ENCODE measurements at places on chromosomes 16 and 17.

DNA sequence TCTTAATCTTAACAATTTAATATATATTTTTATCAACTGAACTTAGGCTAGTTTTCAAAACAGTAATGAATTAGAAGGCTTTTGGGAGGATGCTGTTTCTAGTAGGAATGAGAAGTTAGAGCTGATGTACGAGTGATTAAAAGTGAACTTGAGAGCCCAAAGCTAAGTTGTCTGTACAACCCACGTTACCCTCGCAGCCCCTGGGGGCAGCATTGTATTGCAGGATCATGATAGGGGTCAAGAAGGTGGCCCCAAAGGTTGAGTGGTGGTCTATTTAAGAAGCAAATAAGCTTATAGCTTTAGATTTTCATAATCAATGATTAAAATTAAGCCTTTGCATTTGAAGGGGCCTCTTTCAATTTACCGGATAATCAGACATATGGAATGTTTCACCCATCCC lies 33.7 kb upstream of the ALDH3A2 start:
- DNase-seq, result no peak

DNA sequence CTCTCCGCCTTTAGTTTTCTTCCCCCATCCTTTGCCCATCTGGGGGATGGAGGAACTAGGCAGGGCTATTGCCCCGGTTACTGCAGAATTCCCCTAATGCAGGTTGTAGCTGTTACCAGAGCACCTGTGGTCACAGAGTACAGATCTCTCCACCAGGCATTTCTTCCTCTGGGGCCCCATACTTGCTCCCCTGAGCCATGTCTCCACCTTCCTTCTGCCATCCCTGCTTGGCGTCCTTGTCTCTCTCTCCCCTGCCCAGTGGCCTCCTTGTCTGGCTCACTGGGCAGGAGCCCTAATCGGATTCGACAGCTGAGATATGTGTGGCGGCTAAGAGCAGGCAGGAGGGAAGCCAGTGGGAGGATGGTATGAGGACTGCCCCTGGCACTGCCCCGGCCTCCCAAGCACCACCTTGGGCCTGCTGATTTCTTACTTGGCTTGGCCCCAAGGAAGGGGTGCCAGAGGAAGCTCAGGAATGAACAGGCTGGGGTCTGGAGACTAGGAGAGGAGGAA lies 2.0 kb downstream of the RARA start:
- no peak for DNase-seq

DNA sequence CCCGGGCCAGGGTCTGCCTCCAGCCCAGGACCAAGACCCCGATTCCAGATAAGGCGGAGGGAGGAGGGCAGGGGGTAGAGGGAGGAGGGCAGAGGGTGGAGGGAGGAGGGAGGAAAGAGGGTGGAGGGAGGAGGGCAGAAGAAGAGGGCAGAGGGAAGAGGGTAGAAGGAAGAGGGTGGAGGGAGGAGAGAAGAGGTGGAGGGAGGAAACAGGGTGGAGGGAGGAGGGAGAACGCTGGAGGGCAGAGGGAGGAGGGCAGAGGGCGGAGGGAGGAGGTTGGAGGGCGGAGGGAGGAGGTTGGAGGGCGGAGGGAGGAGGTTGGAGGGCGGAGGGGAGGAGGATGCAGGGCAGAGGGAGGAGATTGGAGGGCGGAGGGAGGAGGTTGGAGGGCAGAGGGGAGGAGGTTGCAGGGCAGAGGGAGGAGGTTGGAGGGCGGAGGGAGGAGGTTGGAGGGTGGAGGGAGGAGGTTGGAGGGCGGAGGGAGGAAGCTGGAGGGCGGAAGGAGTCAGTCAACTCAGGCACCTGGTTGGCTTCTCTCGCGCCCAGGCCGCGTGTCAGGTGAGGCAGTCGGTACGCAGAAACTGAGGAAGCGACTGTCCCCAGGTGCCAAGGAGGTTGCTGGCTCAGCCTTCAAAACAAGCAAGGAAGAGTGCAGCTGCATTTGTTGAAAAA lies 65.2 kb downstream of the KLHDC4 start:
- DNase-seq, result no peak

GRCh38 chr16:17607609-17608008 lies 136.8 kb upstream of the XYLT1 start:
- no peak for DNase-seq

DNA sequence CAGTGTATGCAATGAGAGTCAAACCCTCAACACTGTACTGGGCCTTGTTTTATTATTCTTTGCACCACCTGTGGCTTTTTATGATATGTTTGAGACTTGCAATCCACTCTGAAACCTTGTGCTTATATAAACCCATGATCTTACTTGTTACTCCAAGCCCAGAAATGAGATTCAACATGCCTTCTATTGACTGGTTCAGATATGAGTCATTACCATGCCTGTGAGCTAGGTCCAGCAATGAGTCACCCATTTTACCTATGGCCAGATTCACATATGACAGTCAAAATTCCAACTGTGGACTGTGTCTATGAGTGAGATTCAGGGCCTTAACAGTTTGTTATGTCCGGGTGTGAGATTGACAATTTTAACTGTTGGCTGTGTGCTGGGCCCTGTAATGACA lies 1846.1 kb downstream of the TP53TG3F start:
- no peak for DNase-seq

DNA sequence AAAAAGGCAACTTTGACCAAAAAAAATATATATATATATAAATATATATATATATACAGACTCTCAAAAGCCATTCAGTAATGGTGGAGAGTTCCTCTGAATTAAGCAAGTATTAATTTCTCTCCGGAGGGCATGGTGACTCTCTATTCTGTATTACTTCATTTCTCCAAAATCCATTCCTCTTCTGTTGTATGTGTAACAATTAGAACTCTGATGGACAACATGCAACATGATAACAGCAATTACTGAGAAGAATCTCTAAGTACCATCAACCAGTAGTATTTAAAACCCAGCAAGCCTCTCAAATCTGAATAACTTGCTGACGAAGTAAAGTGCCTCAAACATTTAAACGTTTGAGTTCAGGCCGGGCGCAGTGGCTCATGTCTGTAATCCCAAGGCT lies 2.3 kb downstream of the GRB2 start:
- no peak for DNase-seq

DNA sequence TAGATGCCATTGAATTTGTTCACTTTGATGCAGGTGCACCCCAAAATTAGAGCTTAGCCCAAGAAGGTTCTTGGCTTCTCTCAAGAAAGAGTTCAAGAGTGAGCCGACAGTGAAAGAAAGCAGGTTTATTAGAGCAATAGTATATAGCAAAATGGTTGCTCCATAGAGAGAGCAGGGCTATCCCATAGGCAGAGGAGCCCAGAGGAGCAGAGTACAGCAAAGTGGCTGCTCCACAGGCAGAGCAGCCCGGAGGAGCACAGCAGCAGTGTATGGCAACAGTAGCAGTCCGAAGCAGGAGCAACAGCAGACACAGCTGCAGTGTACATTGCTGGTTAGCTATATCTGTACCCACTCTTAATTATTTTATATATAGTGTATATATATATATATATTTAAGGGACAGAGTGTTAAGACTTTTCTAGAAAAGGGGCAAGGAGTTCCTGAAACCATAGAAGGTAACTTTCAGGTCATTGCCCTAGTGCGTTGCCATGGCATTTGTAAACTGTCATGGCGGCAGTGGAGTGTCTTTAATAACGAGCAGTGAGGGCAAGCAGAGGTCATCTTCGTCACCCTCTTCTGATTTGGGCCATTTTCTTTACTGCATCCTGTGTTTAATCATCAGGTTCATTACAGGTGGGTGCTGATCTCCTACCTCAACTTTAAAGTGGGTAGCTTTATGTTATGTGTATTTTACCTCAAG lies 222.7 kb downstream of the CYB561 start:
- DNase-seq, result no peak

GRCh38 chr17:48558057-48558830 lies 13.3 kb upstream of the HOXB2 start:
- DNase-seq, result no peak

DNA sequence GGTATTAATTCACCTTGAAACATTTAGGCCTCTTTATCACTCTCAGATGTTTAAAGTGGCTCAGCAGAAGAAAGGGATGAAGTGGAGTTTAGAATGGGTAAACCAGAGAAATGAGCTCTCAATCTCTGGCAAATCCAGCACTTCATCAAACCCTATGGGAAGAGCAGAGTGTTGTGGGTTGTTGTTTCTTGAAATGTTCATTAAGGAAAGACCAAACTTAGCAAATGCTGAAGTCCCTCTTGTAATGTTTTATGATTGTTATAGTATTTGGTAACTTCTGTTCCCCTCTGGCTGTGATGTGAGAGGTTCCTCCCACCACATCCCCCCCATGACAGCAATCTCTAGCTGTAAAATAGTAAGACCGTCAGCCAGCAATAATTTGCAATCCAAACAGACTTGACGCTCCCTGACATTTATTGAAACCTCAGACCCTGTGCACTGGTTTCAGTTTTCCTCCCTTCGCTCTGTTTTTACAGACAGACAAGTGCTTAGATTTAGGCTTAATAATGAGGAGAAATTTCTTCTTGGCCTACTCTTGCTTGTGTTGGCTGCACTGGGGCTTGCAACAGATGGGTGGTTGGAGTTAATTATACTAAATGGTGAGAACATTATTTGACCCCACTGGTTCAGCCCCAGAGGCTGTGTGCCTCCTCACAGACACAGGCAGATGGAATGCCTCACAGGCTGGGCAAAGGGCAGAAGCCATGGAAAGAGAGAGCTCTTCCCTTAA lies 609.4 kb upstream of the SOX9 start:
- DNase-seq, result no peak

- no peak for DNase-seq
Measured at GRCh38 chr16:74034200-74034599, 262.4 kb upstream of the PSMD7 start.

DNA sequence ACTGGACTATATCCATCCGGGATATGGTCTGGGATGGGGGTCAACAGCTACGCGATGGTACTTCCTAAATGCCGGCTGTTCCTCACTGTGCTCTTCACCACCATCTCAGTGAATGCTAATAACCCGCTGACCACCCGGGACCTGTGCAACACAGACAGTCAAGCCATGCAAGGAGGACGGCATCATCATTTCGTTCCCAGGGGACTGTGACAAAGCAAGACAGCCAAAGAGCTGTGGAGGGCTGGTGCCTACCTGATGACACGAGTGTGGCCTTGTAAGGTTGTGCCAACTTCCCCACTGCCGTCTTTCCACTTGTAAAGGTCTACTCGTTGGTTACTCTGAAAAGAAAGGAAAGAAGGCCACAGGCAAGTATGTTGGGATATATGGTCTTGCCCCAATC lies 33.7 kb downstream of the WDR59 start:
- no peak for DNase-seq
